ENCODE measurements at places on chromosomes 5 and 9.

GRCh38 chr9:124271660-124272059 is 13.9 kb downstream of the NEK6 start:
- DNase-seq, result no peak

DNA sequence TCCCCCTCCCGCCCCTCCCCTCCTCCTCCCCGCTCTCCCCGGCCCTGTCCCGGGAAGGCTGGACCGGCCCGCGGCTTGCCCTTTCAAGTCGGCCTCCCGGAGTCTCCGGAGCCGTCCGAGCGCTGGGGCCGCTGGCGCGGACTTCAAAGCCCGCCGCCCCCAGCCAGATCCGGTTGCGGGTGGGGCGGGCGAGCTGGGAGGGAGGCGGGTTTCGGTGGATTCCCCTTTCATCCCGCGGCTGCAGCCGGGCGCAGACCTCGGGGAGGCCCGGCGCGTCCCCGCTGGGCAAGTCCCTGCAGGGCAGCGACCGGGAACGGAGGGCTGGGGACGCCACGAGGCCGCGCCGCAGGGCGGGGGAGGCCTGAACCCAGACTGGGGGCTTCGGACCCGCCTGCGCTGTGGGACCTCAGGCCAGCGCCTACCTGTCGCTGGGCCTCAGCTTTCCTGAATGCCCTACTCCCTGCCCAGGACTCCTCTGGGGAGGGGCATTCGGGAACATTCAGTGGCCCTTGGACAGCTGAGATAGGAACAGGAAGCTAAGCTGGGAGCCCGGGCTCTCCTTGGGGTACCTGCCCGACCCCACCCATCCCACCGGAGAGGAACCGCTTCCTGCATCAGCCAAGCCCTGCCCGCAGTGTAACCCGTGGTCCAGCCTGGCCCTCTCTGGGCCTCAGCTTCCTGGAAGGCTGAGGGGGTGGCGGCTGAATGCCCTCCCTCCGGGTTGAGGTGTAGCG is 23.4 kb downstream of the C9orf50 start:
- DNase-seq, result peak; percentile 80

DNA sequence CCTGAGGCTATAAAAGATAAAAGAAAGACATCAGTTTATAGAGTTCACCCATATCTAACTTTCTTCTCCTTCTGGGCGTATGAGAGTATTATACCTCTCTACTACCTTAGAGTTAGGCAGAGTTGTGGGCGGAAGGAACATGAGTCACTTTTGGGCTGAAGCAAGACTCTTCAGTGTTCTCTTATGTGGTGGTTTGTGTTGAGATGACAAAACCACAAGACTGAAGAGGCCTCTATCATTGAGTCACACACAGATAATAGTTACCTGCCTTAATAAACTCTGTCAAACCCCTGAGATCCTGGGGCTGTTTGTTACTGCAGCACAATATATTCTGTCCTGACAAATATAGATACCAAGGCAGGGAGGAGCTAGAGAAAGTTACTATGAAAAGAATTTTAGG is 184.2 kb downstream of the EFNA5 start:
- no peak for DNase-seq

DNA sequence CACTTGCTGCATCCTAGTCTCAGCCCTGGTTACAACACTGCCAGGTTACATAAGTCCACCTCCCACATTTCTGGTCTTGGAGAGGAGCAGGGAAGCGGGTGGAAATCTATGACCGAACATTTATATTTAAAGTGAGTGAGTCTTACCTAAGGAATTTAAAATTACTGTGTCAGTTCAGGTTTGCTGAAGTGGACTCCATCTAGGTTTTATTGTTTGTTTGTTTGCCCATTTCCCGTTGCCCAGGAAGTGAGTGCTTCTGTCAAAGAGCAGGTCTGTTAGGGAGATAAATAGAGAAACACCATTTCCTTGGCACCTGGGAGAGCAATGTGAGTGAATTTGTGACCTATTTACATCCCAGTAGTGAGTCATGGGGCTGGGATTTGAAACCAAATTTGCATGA is 179.5 kb downstream of the KIF4B start:
- no peak for DNase-seq

DNA sequence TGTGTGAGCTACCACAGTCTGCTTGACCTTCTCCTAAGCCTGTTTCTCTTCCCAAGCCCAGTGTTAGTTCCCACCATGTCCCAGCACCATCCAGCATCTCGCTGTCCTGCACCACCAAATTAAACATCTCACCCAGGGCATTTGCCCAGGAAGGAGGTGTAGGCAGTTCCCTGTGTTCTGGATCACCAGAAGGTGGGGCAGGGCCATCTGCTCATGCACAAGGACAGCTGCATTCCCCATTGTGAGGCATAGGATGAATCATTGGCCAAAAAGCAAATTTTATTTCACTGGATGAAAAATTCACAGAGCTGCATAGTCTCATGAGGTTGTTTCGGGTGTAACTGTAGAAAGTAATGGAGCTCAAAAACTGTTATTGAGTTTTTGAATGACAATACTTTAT is 89.5 kb upstream of the GRIA1 start:
- peak; percentile 3 for DNase-seq

GRCh38 chr9:85289142-85289541 is 452.6 kb downstream of the AGTPBP1 start:
- no peak for DNase-seq

DNA sequence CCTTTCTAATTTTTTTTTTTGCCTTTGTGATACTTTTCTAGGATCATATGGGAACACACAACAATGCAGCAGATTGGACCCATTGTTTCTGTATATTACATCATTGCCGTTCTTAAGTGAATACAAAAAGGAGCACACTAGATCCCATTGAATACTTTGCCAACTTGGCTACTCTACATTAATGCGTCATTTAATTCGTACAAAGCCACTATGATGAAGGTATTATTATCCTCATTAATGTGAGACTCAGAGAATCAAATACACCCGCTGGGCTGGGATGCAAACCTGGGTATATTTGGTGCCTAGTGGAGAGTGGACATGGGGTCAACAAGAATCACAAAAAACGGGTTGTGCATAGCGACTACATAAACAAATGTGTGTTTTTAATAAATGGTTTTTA is 31.9 kb downstream of the OR2K2 start:
- no peak for DNase-seq

DNA sequence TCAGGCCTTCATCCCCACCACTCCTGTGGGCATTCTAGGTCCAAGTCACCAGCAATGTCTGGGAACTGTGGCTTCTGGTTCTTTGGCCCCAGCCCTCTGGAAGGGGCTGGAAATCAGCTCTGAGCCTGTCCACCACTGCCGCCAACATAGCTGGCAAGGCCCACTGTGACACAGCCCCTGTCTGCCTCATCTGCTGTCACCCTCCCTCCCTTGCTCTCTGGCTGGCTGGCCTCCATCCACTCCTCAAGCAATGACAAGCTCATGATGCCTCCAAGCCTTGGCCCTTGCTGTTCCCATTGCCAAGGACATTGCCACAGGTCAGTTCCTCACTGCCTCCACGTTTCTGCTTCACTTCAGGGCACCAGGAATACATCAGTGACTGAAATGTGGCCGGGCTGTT is 93.7 kb downstream of the LHX2 start:
- DNase-seq, result no peak

DNA sequence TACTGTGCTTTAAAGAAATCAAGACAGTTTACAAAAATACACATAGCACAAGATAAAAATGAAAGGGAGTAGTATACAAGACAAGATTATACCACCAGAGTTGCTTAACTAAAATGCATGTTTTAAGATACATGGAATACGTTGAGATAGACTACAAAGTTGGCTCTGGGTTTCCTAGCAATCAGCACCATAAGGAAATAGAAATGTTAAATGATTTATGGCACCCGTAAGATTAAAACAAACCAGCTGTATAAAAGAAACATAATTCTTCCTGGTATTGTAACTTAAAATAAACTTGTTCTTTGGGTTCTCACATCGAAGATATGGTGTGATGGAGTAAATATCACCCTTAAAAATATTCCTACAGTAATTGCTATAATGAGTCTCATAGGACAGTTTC is 9.9 kb upstream of the CSNK1G3 start:
- DNase-seq, result no peak

- DNase-seq, result no peak
These were observed 149.4 kb downstream of the GADD45G start for GRCh38 chr9:89754193-89754592.

DNA sequence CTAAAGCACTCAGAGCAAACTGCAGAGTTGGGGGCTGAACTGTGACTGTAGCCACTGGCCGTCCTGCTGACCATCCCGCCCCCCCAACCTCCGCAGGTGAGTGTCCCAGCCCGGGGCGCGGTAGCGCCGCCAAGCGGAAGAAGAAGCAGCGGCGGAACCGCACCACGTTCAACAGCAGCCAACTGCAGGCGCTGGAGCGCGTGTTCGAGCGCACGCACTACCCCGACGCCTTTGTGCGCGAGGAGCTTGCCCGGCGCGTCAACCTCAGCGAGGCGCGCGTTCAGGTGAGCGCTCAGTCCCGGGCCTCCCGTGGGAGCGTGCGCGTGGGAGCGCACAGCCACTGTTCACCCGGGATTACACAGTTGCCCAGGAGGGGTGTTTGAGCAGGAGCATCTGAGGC is 33.7 kb downstream of the PTGES start:
- DNase-seq, result no peak

- no peak for DNase-seq
These were observed 264.8 kb downstream of the HSPA4 start for GRCh38 chr5:133316346-133317343.

GRCh38 chr5:42514754-42515153 is 91.5 kb downstream of the GHR start:
- no peak for DNase-seq

Measured in AG08396 (cell line).